ENCODE measurements at places on chromosomes 13 and 19. TPM values are rescaled to one million over a fixed set of nuclear protein-coding genes. Genes with fewer than 3 reads are reported as not detected.

GRCh38 chr19:19026299-19026971 lies 6.9 kb downstream of the SUGP2 start:
- no peaks in the 10 kb centered on the region for H3K27me3 ChIP-seq
- no peak for DNase-seq
- peaks cover 54% of the 10 kb centered on the region for H3K36me3 ChIP-seq

- peaks cover 12% of the 10 kb centered on the region for H3K4me1 ChIP-seq
- no peak overlapping the region for H3K27ac ChIP-seq
- no peak overlapping the region for H3K4me3 ChIP-seq
- no peaks in the 10 kb centered on the region for H3K36me3 ChIP-seq
- no peak for DNase-seq
- no peaks in the 10 kb centered on the region for H3K27me3 ChIP-seq
These were observed 4.3 kb upstream of the SLITRK5 start for GRCh38 chr13:87666831-87667230.

- no peak overlapping the region for H3K4me3 ChIP-seq
- DNase-seq = no peak
- H3K27ac ChIP-seq = no peak overlapping the region
- H3K4me1 ChIP-seq = no peaks in the 10 kb centered on the region
- H3K36me3 ChIP-seq = no peaks in the 10 kb centered on the region
These were observed 76.1 kb downstream of the KL start for GRCh38 chr13:33092073-33092987.

- no peak overlapping the region for H3K27ac ChIP-seq
- H3K27me3 ChIP-seq = peaks cover 3% of the 10 kb centered on the region
- no peaks in the 10 kb centered on the region for H3K4me1 ChIP-seq
- H3K36me3 ChIP-seq = no peaks in the 10 kb centered on the region
- peak overlapping the region; percentile 89 for H3K4me3 ChIP-seq
These were observed 298 bp upstream of the FAM98C start for GRCh38 chr19:38402623-38402966.

DNA sequence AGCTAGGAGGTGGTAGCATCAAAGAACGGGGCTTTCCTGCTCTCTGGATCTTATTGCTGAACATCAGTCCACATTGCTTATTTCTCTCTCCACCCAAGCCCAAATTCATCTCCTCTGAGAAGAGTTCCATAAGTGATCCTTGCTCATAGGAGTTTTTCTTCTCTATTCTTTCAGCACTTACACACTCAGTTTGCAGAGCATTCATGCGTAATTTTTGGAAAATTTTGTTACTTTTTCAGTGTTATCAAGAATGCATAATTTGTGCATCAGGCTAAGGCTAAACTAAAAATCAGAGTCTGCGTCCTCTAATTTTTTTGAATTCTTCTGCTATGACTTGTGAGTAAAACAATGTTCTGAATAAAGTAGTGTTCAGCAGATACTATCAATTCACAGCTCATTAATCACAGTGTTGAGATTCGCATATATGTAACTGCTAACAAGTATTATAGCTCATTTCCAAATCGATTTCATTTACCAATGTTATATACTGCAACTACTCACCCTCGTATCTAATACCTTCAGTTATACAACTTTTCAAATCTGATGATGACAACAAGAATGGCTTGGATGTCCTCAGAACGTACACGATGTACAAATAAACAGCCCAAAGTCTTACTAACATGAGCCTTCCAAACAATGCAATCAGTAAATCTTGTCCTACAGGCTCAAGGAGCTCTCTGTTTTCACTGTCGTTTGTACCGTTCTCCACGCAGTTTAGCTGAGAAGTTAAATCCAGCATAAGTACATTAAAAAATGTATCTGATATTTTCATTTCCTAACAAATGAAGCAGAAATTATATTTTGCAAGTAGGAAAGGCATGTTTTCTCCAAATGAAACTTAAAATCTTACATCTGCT lies 36.4 kb upstream of the STARD13 start:
- peak overlapping the region; percentile 61 for H3K4me3 ChIP-seq
- no peak overlapping the region for H3K27ac ChIP-seq
- H3K36me3 ChIP-seq = no peaks in the 10 kb centered on the region
- peaks cover 35% of the 10 kb centered on the region for H3K4me1 ChIP-seq

GDF15 gene
- total RNA-seq = 2.3 TPM

DNA sequence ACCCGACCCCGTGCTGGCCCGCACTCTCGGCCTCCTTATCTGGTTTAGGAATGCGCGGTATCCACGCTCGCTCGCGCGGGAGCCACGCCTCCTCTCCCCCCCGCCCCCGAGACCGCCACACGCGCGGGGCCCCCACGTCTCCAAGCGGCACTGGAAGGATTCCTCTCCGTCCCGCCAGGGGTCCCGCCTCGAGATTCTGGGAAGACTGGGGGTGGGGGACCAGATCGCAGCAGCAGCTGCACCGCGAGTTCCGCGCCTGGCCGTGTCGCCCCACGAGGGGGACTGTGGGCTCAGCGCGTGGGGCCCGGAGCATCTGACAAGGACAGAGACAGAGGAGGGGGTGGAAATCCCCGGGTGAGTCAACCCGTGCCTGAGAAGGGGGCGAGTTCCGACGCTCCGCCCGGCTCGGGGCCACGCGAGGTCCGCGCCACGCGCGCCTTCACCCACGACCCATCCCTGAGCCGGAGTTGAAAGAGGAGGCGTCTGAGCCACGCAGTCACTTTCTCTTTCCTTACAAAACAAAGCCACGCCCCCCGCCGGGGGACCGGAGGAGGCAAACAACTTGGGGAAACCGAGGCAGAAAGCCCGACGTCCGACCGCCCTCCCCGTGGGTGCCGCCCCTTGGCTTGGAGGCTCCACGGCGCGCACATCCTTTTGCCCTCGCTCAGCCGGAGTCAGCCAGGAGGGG lies 814 bp downstream of the S1PR2 start:
- peak overlapping the region; percentile 47 for H3K27ac ChIP-seq
- H3K4me1 ChIP-seq = peaks cover 32% of the 10 kb centered on the region
- no peaks in the 10 kb centered on the region for H3K36me3 ChIP-seq
- DNase-seq = no peak

SGCG gene
- 3.4 TPM for total RNA-seq

CLEC17A gene
- not detected for total RNA-seq

GRCh38 chr19:16520986-16521624 lies 21.1 kb downstream of the CHERP start:
- DNase-seq = no peak
- H3K4me3 ChIP-seq = no peak overlapping the region
- peaks cover 84% of the 10 kb centered on the region for H3K36me3 ChIP-seq
- H3K27ac ChIP-seq = no peak overlapping the region
- H3K4me1 ChIP-seq = no peaks in the 10 kb centered on the region

DNA sequence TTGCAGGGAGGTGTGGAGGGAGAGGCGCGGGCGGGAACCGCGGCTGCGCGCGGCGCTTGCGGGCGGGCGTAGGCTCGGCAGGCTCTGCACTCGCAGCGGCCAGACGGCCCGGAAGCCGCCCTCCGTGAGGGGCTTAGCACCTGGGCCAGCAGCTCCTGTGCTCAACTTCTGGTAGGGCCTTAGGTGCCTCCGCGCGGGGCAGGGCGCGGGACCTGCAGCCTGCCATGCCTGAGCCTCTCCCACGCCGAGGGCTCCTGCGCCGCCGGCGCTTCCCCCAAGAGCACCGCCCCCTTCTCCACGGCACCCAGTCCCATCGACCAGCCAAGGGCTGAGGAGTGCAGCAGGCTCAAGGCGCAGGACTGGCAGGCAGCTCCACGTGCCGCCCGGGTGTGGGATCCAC lies 940.8 kb upstream of the PCDH9 start:
- H3K4me3 ChIP-seq = no peak overlapping the region
- no peaks in the 10 kb centered on the region for H3K4me1 ChIP-seq
- H3K36me3 ChIP-seq = no peaks in the 10 kb centered on the region
- no peak overlapping the region for H3K27ac ChIP-seq
- no peak for DNase-seq

PSMD8 gene
- total RNA-seq = 173 TPM

- H3K4me3 ChIP-seq = peak overlapping the region; percentile 99
- H3K36me3 ChIP-seq = peaks cover 21% of the 10 kb centered on the region
- no peak for DNase-seq
- H3K27ac ChIP-seq = peak overlapping the region; percentile 87
These were observed 1.0 kb upstream of the ZNF529 start for GRCh38 chr19:36573895-36574720.

DNA sequence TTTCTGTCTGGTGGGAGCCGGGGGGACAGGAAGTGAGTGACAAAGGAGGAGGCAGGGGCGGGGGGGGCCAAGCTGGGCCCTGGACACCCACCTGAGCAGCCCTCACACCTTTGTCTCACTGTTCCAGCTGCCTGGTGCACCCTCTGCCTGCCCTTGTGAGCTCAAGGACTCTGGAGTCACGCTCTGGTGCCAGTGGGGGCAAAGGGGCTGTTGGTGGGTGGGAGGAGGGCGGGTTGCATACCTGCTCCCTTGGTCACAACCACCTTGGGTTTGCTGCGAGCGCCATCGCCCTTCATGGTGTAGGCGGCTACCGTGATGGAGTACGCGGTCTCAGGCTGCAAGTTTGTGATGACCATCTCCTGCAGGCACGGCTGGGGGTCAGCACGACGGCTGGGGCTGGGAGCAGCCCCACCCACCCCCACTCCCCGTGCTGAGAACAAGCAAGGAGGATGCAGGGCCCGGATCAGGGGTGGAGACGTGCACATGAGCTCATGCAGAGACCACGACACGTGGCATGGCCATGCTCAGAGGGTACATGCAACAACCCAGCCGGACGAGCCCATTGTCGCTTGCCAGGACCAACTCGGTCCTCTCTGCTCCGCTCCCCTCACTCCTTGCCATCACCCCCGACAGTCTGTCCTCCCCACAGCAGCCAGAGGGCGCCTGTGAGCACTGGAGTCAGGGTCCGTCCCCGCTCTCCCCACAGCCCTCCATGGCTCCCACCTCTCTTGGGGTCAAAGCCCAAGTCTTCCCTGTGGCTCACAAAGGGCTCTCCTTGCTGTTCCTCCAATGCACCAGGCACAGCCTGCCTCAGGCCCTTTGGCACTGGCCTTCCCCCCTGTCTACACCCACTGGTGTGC lies 114.9 kb downstream of the PTPRS start:
- peaks cover 25% of the 10 kb centered on the region for H3K36me3 ChIP-seq
- no peak overlapping the region for H3K4me3 ChIP-seq
- no peak for DNase-seq
- H3K4me1 ChIP-seq = no peaks in the 10 kb centered on the region
- no peak overlapping the region for H3K27ac ChIP-seq
- H3K27me3 ChIP-seq = no peaks in the 10 kb centered on the region

UQCRFS1 gene
- 18.5 TPM for total RNA-seq

GRCh38 chr13:113001241-113002140 lies 32.5 kb downstream of the MCF2L start:
- H3K27ac ChIP-seq = no peak overlapping the region
- no peaks in the 10 kb centered on the region for H3K36me3 ChIP-seq
- no peak for DNase-seq

GRCh38 chr13:70708775-70709174 lies 600.5 kb upstream of the KLHL1 start:
- no peak overlapping the region for H3K27ac ChIP-seq
- H3K4me1 ChIP-seq = no peaks in the 10 kb centered on the region
- DNase-seq = no peak
- H3K4me3 ChIP-seq = no peak overlapping the region

ZNF180 gene
- 16.1 TPM for total RNA-seq

GRCh38 chr19:12513531-12514061 lies 29.0 kb upstream of the ZNF709 start:
- no peak overlapping the region for H3K27ac ChIP-seq
- no peak overlapping the region for H3K4me3 ChIP-seq
- DNase-seq = no peak
- H3K4me1 ChIP-seq = no peaks in the 10 kb centered on the region
- no peaks in the 10 kb centered on the region for H3K27me3 ChIP-seq

GNA15 gene
- total RNA-seq = 13.0 TPM

- H3K4me3 ChIP-seq = peak overlapping the region; percentile 4
- DNase-seq = no peak
- no peaks in the 10 kb centered on the region for H3K36me3 ChIP-seq
- no peak overlapping the region for H3K27ac ChIP-seq
- peaks cover 20% of the 10 kb centered on the region for H3K27me3 ChIP-seq
These were observed 23.8 kb downstream of the GJA3 start for GRCh38 chr13:20136781-20137703.

- DNase-seq = no peak
- no peak overlapping the region for H3K4me3 ChIP-seq
- no peak overlapping the region for H3K27ac ChIP-seq
- H3K27me3 ChIP-seq = no peaks in the 10 kb centered on the region
- no peaks in the 10 kb centered on the region for H3K4me1 ChIP-seq
These were observed 1690.7 kb downstream of the SLITRK5 start for GRCh38 chr13:89361909-89362308.

- H3K36me3 ChIP-seq = peaks cover 32% of the 10 kb centered on the region
- H3K4me3 ChIP-seq = no peak overlapping the region
- no peak overlapping the region for H3K27ac ChIP-seq
- no peaks in the 10 kb centered on the region for H3K4me1 ChIP-seq
These were observed 10.2 kb downstream of the COLGALT1 start for GRCh38 chr19:17565611-17566010.

GRCh38 chr19:41871573-41872383 lies 5.3 kb upstream of the CD79A start:
- no peaks in the 10 kb centered on the region for H3K27me3 ChIP-seq
- H3K4me1 ChIP-seq = no peaks in the 10 kb centered on the region
- peaks cover 32% of the 10 kb centered on the region for H3K36me3 ChIP-seq
- H3K27ac ChIP-seq = no peak overlapping the region

DNA sequence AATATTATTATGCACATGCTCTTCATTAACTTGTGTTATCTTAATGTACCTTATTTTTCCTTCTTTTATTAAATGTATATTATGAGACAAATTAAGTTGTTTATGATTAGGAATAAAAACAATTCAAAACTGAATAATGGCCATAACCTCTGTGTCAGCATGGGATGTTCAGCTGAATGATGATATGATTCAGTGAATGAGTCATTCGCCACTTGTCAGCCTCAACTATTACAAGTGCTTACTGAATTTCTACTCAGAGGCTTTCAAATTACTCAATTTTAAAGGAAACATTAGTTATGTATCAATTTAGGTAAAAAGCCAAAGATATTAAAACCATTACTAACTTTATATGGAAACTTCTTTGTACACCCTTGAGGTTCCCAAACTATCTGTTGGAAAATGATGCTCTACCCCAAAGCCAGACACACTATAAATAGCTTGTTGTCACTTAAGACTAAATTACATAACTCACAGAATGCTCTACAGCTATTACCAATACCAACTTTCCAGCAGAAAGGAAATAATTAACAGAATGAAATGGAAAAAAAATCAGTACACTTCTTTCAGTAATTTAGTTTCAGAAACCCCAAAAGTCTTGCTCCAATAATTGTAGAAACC lies 14.4 kb downstream of the LIG4 start:
- H3K4me1 ChIP-seq = no peaks in the 10 kb centered on the region
- DNase-seq = no peak
- H3K4me3 ChIP-seq = no peak overlapping the region
- H3K36me3 ChIP-seq = no peaks in the 10 kb centered on the region

GRCh38 chr13:112624602-112625430 lies 36.9 kb upstream of the TUBGCP3 start:
- no peak for DNase-seq
- H3K4me3 ChIP-seq = no peak overlapping the region
- no peaks in the 10 kb centered on the region for H3K27me3 ChIP-seq
- no peaks in the 10 kb centered on the region for H3K36me3 ChIP-seq
- H3K4me1 ChIP-seq = no peaks in the 10 kb centered on the region
